Subcutaneous adipose tissue (tissue), 4 donors: ENCODE measurements at places on chromosomes 13 and 19. TPM values are rescaled to one million over a fixed set of nuclear protein-coding genes. Genes with fewer than 3 reads are reported as not detected.

PSPN gene
- 0.88 TPM for total RNA-seq

ZFP28 gene
- 8.1 TPM for total RNA-seq

FFAR1 gene
- total RNA-seq: not detected

ZNF112 gene
- 5.7 TPM for total RNA-seq

PSG2 gene
- not detected for total RNA-seq

GARIN5A gene
- not detected for total RNA-seq

MIR17HG gene
- 4.8 TPM for total RNA-seq
